ENCODE measurements at places on chromosomes 1 and 21.

DNA sequence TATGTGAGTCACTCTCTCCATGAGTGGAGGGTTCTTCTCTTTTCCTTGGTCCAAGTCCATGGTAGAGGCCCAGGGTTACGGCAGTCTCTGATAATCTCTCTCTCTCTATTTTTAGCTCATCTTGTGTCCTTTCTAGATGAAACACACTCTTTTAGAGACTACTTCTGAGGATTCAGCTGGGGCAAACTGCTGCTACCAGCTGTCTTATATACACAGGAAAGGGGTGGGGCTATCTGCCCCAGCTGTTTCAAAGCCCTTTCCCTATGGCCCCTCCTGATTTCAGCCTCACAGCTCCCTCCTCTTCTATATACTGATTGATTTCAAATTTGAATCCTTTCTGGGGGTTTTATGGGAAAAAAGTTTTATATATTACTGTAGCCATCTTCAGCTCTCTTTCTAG, 324.8 kb downstream of the RWDD3 start:
- DNase-seq = no peak

GRCh38 chr1:208731981-208732821, 488.0 kb upstream of the PLXNA2 start:
- no peak for DNase-seq

DNA sequence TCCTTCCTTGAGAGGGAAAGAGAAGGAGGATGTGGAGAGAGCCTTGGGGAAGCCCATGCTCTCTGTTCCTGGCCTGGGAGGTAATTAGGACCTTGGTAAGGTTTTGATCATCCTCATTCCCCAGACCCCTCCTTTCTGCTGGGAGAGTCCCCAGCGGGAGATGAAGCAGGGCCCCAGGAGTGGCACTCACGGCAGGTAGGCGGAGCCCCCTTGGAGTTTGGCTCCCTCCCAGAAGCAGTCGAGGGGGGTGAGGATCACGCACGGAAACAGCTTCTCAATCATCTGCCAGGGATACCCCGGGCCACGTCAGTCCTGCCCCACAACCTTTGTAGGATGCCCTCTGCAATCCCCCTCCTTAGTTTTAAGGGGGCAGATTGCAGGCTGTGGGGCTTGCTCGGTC, 11.5 kb downstream of the PTCH2 start:
- no peak for DNase-seq

- DNase-seq = no peak
These were observed 2.1 kb downstream of the C1orf21 start for GRCh38 chr1:184388971-184389370.

GRCh38 chr1:208997726-208998312, 585.7 kb upstream of the CAMK1G start:
- no peak for DNase-seq

- DNase-seq = no peak
These were observed 104.1 kb downstream of the CNIH3 start for GRCh38 chr1:224720216-224720615.
